ENCODE measurements at places on chromosomes 1 and 21.

DNA sequence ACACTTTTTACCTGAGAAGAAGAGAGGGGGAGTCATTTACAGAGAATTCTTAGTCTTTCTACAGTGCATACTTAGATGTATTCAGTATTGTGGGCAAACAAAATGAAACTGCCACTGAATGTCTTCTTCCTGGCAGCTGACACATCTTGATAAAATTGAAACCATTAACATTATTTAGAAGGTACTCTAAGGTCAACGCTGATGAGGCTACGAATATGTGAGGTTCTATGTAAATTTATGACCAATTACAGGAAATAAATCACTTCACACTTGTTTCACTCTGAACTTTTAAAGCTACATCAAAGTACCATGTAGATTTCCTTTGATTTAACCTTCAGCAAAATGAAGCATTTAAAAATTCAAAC is 51.3 kb upstream of the GFI1 start:
- DNase-seq, result no peak

GRCh38 chr1:87305151-87305550 is 23.5 kb upstream of the LMO4 start:
- DNase-seq, result no peak

DNA sequence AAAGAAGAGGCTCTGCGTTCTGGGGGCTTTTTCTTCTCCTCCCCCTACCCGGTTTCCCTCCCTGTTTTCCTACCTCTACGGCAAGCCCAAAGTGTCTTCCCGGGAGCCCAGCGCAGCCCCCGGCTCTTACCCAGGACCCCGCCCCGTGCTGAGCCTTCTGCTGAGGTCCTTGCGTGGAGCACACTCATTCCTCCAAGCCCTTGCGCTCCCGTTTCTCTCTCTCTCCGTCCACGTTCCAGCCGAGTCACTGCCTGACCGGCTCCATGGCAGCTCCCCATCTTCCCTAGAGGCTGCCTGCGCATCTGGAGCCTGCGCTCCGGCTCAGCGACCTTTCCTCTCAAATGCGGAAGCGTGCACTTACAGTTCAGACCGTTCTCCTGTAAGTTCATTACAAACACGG is 24.9 kb upstream of the PDXK start:
- DNase-seq, result no peak

GRCh38 chr1:226676381-226676780 is 62.7 kb downstream of the ITPKB start:
- DNase-seq, result no peak

- DNase-seq, result peak; percentile 8
These were observed 48.0 kb upstream of the SLC19A1 start for GRCh38 chr21:45590246-45590725.

Measured in foreskin melanocyte (primary cell).